H9 (cell line): ENCODE measurements at places on chromosomes 7 and 10. TPM values are rescaled to one million over a fixed set of nuclear protein-coding genes. Genes with fewer than 3 reads are reported as not detected.

- H3K27ac ChIP-seq: no peak overlapping the region
- no peak for DNase-seq
Measured at GRCh38 chr7:149293946-149294633, 32.1 kb downstream of the ZNF783 start.

Gene AZGP1
- total RNA-seq: 0.24 TPM in 1 of 2 replicates, not detected in the other

- no peak overlapping the region for H3K4me3 ChIP-seq
- H3K36me3 ChIP-seq: no peaks in the 10 kb centered on the region
- DNase-seq: no peak
- H3K4me1 ChIP-seq: no peaks in the 10 kb centered on the region
Measured at GRCh38 chr7:50272808-50273207, 31.7 kb upstream of the IKZF1 start.

DNA sequence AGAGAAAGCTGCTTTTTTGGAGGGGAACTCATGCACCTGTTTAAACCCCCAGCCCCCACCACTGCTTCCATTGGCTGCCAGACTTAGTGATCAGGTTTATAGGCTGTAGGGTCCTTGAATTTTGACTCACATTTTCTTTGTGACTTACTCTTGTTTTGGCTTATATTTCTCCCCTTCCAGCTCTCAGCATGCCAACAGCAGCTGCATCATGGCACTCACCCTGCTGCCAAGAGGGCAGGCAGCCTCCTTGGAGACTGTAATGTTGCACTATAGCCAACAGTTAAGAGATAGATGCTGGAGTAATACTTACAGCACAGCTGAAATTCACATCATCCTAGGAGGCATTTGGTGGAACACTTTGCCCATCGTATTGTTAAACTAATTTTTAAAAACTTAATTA is 98.0 kb upstream of the GLCCI1 start:
- H3K27me3 ChIP-seq: no peaks in the 10 kb centered on the region
- peaks cover 2% of the 10 kb centered on the region; the same call in 1 of the 2 replicates for H3K4me1 ChIP-seq
- DNase-seq: no peak
- no peak overlapping the region for H3K27ac ChIP-seq
- H3K36me3 ChIP-seq: no peaks in the 10 kb centered on the region
- H3K4me3 ChIP-seq: no peak overlapping the region

DNA sequence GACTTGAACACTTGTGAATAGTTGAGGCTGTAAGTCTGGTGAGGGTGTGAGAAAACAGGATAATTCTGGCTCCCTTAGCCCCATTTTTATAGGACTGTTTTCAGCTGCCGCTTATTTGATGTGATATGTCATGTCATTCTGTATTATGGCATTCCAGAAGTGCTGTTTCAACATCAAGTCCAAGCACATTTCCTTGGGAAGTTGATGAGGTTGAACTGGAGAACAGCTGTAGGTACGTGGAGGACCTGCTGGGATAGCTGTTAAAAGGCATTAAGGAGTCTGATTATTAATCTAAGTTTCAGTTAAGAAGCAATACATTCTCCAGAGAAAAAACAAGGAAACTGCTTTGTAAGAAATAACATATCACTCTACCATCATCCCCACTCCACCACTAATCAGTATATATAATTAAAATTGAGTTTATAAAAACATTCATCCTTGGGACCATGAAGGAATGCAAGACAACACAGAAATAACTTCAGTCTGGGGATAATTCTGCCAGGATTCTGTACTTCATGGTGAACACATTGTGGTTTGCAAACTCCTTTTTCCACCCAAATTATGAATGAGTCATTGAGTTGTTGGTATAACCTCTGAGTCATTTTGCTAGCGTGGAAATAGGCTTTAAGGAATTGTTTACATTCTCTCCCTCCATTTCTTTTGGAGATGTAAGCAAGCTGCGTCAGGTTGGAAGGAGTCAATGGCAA is 39.9 kb upstream of the TMEM229A start:
- H3K36me3 ChIP-seq: no peaks in the 10 kb centered on the region
- no peak overlapping the region for H3K4me3 ChIP-seq
- H3K27ac ChIP-seq: no peak overlapping the region
- no peak for DNase-seq
- no peaks in the 10 kb centered on the region for H3K4me1 ChIP-seq

DNA sequence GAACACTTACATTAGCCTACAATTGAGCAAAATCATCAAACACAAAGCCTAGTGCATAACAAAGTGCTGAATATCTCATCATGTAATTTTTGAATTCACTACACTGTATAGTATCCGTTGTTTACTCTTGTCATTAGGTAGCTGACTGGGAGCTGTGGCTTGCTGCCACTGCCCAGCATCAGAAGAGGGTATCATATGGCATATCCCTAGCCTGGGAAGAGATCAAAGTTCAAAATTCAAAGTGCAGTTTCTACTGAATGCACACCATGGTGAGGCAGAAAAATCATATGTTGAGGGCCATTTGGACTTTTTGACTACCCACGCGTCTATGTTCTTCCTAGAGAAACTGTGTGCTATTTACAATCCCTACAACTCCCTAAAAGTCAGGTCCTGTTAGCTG is 7.5 kb upstream of the ZC3HAV1 start:
- peaks cover 4% of the 10 kb centered on the region; the same call in 1 of the 2 replicates for H3K4me1 ChIP-seq
- DNase-seq: no peak
- H3K4me3 ChIP-seq: no peak overlapping the region
- no peak overlapping the region for H3K27ac ChIP-seq
- H3K27me3 ChIP-seq: no peaks in the 10 kb centered on the region

GRCh38 chr10:130045091-130045652 is 65.5 kb downstream of the C10orf143 start:
- no peaks in the 10 kb centered on the region; the same call in 1 of the 2 replicates for H3K4me1 ChIP-seq
- no peaks in the 10 kb centered on the region for H3K27me3 ChIP-seq
- H3K36me3 ChIP-seq: no peaks in the 10 kb centered on the region

- H3K27ac ChIP-seq: no peak overlapping the region
- H3K4me3 ChIP-seq: no peak overlapping the region
- DNase-seq: no peak
- H3K36me3 ChIP-seq: no peaks in the 10 kb centered on the region
- peaks cover 8% of the 10 kb centered on the region; the same call in 1 of the 2 replicates for H3K4me1 ChIP-seq
Measured at GRCh38 chr7:106306256-106306655, 21.5 kb upstream of the NAMPT start.

Gene SYT15
- total RNA-seq: 0.59 and 0.81 TPM in 2 replicates

DNA sequence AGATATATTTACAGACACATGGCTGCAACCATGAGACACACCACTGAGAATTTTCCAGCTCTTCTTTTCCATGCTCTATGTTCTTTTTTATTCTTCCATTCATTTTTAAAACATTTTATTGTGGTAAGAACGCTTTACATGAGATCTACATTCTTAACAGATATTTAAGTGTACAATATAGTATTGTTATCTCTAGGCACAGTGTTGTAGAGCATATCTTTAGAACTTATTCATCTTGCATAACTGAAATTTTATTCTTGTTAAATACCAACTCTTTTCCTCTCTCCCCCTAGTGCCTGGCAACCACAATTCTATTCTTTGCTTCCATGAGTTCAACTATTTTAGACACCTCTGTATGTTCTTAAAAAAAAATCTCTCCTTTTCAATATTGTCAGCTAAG is 67.1 kb upstream of the HABP2 start:
- H3K4me1 ChIP-seq: no peaks in the 10 kb centered on the region
- H3K27me3 ChIP-seq: no peaks in the 10 kb centered on the region
- DNase-seq: no peak
- no peak overlapping the region for H3K27ac ChIP-seq

DNA sequence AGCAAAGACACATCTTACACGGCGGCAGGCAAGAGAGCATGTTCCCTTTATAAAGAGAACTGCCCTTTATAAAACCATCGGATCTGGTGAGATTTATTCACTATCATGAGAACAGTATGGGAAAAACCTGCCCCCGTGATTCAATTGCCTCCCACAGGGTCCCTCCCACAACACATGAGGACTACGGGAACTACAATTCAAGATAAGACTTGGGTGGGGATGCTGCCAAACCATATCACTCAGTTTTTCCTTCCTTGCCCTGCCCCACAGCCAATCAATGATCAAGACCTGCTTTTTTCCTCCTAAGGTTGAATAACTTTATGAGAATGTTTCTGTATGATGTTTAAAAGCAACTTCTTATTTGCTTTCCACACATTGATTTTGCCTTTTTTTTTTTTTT is 3.1 kb upstream of the PTPRE start:
- H3K36me3 ChIP-seq: no peaks in the 10 kb centered on the region
- no peaks in the 10 kb centered on the region; the same call in 1 of the 2 replicates for H3K27me3 ChIP-seq
- no peak overlapping the region for H3K27ac ChIP-seq

Gene WNT2
- not detected in 2 replicates for total RNA-seq

DNA sequence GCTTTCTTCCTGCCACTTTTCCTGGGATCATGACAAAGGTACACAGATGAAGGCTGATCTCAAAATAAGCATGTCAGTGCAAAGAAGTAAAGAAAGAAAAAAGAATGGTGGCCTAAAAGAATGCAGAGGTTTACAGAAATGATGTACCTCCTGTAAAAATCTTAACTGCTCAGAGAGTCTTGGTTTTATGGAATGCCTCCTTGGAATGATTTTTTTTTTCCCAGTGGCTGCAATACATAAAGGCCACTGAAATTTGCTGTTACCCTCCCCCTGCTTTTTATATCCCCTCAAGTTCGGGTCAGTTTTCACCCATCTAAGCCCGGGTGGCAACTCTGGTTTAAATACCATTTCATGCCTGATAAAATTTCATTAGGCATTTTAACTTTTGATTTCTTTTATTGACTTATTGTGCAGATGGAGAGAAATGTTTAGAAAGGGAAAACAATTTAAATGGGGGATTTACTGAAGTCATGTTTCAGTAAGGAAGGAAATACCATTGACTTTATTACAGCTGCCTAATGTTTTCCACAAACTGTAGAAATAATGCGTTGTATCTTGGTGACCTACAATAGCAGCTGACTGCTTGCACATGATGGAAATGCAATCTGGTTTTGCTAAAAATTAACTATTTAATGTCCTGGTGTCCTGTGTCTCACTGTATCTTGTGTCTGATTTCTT is 102.5 kb downstream of the SAMD9 start:
- no peak overlapping the region for H3K27ac ChIP-seq
- H3K4me1 ChIP-seq: no peaks in the 10 kb centered on the region
- DNase-seq: no peak
- H3K36me3 ChIP-seq: no peaks in the 10 kb centered on the region
- H3K27me3 ChIP-seq: no peaks in the 10 kb centered on the region
- no peak overlapping the region for H3K4me3 ChIP-seq

- no peak overlapping the region for H3K4me3 ChIP-seq
- no peak overlapping the region for H3K27ac ChIP-seq
- H3K4me1 ChIP-seq: no peaks in the 10 kb centered on the region; the same call in 1 of the 2 replicates
- H3K27me3 ChIP-seq: no peaks in the 10 kb centered on the region
- peaks cover 5% of the 10 kb centered on the region; the same call in 1 of the 2 replicates for H3K36me3 ChIP-seq
- no peak for DNase-seq
Measured at GRCh38 chr10:74052994-74053393, 55.1 kb downstream of the VCL start.

Gene HDAC9
- 6.9 and 7.7 TPM in 2 replicates for total RNA-seq
